Lung (tissue), 17 donors: ENCODE measurements at places on chromosomes 6 and 20.

DNA sequence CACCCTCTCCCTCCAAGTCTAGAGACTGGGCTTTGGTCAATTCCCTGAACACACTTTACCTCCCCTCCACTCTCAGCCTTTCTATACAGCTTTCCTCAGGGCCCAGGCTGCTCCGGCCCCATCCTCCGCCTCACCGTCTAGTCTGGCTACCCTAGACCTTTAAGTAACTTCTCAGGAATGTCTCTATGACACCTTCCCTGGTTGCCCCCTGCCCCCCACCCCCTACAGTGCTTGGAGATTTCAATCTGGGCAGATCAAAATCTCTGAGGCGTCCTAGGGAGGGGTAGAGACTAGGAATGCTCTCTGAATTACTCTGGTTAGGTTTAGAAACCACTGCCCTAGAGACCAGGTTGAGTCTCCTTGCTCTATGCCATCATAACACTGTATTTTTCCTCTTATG lies 6.1 kb downstream of the UBE2J1 start:
- no peak overlapping the region for H3K27ac ChIP-seq
- no peaks in the 10 kb centered on the region for H3K27me3 ChIP-seq
- H3K4me3 ChIP-seq, result no peak overlapping the region
- H3K36me3 ChIP-seq, result peaks cover under 1% of the 10 kb centered on the region
- H3K4me1 ChIP-seq, result peaks cover 6% of the 10 kb centered on the region
- DNase-seq, result no peak

GRCh38 chr6:150391414-150391813 lies 22.6 kb downstream of the IYD start:
- peaks cover 3% of the 10 kb centered on the region for H3K4me1 ChIP-seq
- peak overlapping the region; percentile 91 for H3K27ac ChIP-seq
- no peaks in the 10 kb centered on the region for H3K36me3 ChIP-seq
- no peak overlapping the region for H3K4me3 ChIP-seq

- no peaks in the 10 kb centered on the region for H3K36me3 ChIP-seq
- H3K27ac ChIP-seq, result no peak overlapping the region
- no peak for DNase-seq
- no peak overlapping the region for H3K4me3 ChIP-seq
Observed at GRCh38 chr20:14643556-14643955, 306.1 kb upstream of the FLRT3 start.

GRCh38 chr6:114556846-114557488 lies 214.1 kb upstream of the HS3ST5 start:
- H3K36me3 ChIP-seq, result no peaks in the 10 kb centered on the region
- H3K4me3 ChIP-seq, result no peak overlapping the region
- H3K4me1 ChIP-seq, result no peaks in the 10 kb centered on the region
- DNase-seq, result no peak
- H3K27me3 ChIP-seq, result no peaks in the 10 kb centered on the region
